Kidney (tissue), 22 donors: ENCODE measurements at places on chromosomes 3 and 15.

DNA sequence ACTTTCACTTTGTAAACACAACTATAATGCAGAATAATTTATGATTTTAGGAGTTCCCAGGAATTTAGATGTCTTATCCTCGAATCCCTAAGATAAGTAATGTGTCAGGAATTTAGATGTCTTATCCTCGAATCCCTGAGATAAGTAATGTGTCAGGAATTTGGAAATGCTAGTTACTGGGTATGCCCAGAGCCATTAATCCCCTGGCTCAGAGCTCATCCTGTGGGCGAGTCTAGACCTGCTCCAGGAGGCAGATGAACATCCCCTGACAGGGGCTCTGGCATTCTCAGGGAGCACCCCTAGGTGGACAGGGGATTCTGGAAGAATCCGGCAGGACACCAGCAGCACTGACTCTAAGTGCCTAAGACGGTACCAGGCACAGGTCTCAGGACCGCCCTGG is 163.3 kb downstream of the ARRDC4 start:
- DNase-seq = no peak
- no peak overlapping the region for H3K4me3 ChIP-seq
- H3K4me1 ChIP-seq = no peaks in the 10 kb centered on the region
- H3K36me3 ChIP-seq = no peaks in the 10 kb centered on the region
- no peaks in the 10 kb centered on the region for H3K27me3 ChIP-seq

DNA sequence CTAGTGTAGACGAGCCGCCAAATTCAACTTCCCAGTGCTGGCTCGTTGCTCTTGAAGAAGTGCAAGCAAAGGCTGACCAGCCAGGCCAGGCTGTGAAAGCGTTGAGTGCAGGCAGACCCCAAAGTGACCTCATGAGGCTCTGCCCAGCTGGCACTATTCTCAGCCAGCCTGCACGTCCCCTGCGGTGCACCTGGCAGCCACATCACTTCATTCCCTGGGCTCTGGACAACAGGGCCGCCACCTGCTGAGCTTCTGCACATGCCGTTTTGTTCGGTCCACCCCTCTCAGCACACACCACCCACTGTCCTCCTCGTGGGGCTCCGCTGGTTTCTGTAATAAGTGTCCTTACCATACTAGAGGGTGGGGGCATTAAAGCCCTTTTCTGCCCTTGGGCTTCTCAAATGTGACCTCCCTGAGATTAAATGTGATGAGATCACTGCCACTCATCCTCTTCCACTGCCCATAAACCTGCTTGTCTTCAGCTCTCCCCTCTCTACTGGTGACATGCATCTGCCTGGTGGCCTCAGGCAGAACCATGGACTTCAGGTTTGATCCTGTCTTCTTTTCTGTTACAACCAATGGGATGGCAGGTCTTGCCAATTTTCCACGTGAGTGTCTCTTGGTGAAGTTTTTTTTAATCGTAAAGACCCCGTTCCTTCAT is 6.1 kb downstream of the RASGRF1 start:
- peaks cover 13% of the 10 kb centered on the region for H3K27me3 ChIP-seq
- DNase-seq = no peak
- H3K4me3 ChIP-seq = no peak overlapping the region
- H3K4me1 ChIP-seq = no peaks in the 10 kb centered on the region
- no peak overlapping the region for H3K27ac ChIP-seq

DNA sequence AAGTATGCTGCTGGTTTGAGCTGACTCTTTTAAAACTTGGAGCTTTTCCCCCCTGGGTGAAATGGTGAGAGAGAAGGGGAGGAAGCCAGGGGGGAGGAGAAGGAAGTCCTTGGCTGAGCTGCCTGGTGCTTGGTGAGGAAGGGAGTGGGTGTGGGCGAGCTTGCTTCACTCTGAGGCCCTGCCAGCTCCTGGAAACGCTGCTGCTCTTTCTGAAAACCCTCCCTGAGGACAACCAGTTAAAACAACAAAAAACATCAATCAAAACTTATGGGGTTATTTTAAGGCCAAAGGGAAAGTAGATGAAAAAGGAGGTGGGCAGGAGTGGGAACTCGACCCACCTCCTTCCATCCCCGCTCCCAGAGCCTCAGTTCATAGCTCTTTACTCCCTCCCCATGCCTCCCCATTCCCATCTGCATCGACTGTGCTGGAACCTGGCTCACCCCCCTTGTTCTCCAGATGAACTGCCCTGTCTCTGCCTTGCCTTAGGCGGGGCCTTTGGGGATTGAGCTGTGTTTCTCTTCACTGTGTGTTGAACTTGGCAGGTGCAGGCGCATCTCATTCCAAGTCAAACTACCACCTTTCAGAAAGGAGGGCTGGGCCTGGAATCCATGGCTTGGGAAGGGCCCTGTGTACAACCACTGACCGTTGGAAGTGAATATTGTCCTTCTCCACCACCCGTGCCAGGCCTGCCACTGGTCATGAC is 166.1 kb downstream of the ZNF621 start:
- no peak overlapping the region for H3K4me3 ChIP-seq
- H3K4me1 ChIP-seq = peaks cover 8% of the 10 kb centered on the region
- H3K27ac ChIP-seq = no peak overlapping the region
- H3K27me3 ChIP-seq = no peaks in the 10 kb centered on the region

GRCh38 chr3:170563712-170564423 is 22.0 kb downstream of the SLC7A14 start:
- no peak overlapping the region for H3K4me3 ChIP-seq
- no peak overlapping the region for H3K27ac ChIP-seq
- H3K36me3 ChIP-seq = no peaks in the 10 kb centered on the region

DNA sequence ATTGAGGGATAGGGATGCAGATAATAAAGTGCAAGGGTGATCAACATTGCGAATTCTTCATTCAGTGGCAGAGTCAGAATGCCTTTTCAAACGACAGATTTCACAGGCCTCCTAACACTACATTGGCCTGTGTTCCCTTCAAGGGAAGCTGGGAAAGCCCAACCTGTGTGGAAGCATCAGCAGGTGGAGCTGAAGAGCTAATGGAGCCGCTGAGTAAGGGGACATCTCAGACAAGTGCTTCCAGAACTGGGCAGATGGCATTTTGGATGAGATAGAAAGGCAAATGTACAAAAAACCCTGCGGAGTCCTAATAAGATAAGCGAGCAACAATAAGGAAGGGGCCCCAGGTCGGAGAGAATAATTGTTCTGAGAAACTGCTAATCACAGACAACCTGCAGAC is 8.5 kb upstream of the SLC24A5 start:
- H3K27ac ChIP-seq = no peak overlapping the region
- no peaks in the 10 kb centered on the region for H3K36me3 ChIP-seq
- H3K27me3 ChIP-seq = no peaks in the 10 kb centered on the region

- no peaks in the 10 kb centered on the region for H3K27me3 ChIP-seq
- H3K4me3 ChIP-seq = no peak overlapping the region
- DNase-seq = no peak
- H3K36me3 ChIP-seq = no peaks in the 10 kb centered on the region
- H3K27ac ChIP-seq = no peak overlapping the region
These were observed 12.1 kb upstream of the SKOR1 start for GRCh38 chr15:67813104-67813634.

- H3K4me3 ChIP-seq = peak overlapping the region; percentile 44
- no peak for DNase-seq
- H3K4me1 ChIP-seq = no peaks in the 10 kb centered on the region
- no peaks in the 10 kb centered on the region for H3K36me3 ChIP-seq
- H3K27me3 ChIP-seq = no peaks in the 10 kb centered on the region
These were observed 203.0 kb downstream of the ABHD5 start for GRCh38 chr3:43893727-43894126.

- no peaks in the 10 kb centered on the region for H3K27me3 ChIP-seq
- H3K36me3 ChIP-seq = no peaks in the 10 kb centered on the region
- no peak for DNase-seq
- no peak overlapping the region for H3K4me3 ChIP-seq
- no peaks in the 10 kb centered on the region for H3K4me1 ChIP-seq
These were observed 77.2 kb downstream of the CEMIP start for GRCh38 chr15:80856400-80856799.

DNA sequence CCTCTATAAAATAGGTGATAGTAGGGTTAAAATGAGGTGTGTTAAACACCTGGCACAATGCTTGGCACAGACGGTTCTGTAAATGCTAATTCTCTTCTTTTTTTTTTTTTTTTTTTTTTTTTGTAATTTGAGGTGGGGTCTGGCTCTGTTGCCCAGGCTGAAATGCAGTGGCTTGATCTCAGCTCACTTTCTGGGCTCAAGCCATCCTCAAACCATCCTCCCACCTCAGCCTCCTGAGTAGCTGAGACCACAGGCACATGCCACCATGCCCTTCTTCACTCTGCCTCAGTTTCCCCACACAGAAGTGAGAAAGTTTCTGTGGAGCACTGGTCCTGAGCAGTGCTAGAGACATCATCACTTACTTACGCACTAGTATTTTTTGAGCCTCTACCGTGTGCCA is 57.4 kb downstream of the SLC6A6 start:
- H3K36me3 ChIP-seq = peaks cover 3% of the 10 kb centered on the region
- H3K27ac ChIP-seq = no peak overlapping the region
- H3K4me3 ChIP-seq = no peak overlapping the region
- peaks cover 38% of the 10 kb centered on the region for H3K4me1 ChIP-seq

DNA sequence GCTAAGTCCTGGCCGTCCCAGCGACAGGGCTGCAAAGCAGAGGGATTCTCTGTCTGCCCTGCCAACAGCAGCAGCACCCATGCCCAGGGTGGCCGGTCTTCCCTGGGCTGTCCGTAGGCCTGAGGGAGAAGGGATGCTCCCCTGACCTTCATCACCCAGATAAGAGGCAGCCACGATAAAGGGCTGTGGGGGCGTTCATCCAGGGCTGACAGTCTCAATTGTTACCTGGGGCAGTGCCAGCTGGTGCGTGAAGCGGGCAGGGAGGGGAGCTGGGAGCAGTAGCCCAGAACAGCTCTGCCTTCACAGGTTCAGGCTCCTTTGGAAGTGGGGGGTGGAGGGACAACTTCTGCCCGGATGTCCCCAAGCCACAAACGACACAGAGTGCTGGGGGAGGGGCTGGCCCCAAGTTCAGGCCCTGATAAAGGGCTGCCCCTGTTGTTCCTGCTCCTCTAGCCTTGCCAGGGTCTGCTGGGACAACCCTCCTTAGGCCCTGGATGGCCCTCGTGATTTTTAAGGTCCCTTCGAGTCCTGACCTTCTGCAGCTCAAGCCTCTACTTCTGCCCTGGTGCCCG is 94.7 kb downstream of the RAB11A start:
- peak; percentile 49 for DNase-seq
- H3K4me3 ChIP-seq = no peak overlapping the region
- no peaks in the 10 kb centered on the region for H3K27me3 ChIP-seq
- H3K36me3 ChIP-seq = no peaks in the 10 kb centered on the region
- no peak overlapping the region for H3K27ac ChIP-seq

DNA sequence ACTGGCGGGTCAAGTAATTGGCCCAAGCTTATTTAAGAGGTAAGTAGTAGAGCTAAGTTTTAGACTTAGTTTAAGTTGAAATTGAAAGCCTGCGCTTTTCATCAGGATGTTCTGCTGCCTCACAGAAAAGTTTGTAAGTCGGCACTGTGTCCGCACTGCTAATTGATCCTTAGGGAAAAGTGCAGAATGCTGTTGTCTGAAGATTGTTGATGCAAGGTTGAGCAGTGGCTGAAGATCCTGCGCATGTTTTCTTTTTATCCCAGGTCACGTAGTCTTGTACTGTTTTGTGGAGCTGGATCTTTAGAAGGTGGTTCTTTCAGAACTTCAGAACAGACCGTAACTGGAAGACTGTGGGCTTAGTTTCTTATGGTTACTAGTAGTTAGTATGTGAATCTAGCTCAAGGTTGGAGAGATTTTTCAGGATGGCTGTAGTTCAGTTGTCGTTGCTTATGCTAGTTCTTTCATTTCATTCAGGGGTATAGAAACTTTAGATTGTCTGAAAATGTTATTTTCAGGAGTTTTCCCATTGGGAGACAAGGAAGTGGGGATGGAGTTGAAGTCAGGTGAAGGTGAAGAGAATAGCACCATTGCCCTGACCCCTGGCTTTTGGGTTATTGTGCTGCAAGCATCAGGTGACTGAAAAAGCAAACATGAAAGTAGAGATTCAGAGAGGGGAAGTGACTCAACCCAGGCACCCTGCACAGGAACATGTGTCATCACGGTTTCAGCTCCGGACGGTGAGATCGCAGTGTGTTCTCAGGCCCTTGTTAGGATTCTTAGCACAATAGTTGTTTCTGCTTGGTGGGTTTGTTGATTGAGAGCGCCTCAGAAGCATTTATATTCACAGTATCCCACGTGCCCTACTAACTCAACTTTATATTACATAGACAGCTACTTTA is 32.8 kb downstream of the AKAP13 start:
- peaks cover 15% of the 10 kb centered on the region for H3K4me1 ChIP-seq
- no peaks in the 10 kb centered on the region for H3K36me3 ChIP-seq
- no peak overlapping the region for H3K27ac ChIP-seq
- no peaks in the 10 kb centered on the region for H3K27me3 ChIP-seq

- DNase-seq = no peak
- no peak overlapping the region for H3K27ac ChIP-seq
- H3K4me3 ChIP-seq = no peak overlapping the region
- H3K27me3 ChIP-seq = no peaks in the 10 kb centered on the region
- H3K4me1 ChIP-seq = no peaks in the 10 kb centered on the region
- H3K36me3 ChIP-seq = no peaks in the 10 kb centered on the region
These were observed 85.6 kb downstream of the RPL22L1 start for GRCh38 chr3:170784406-170784805.

GRCh38 chr3:78742041-78742440 is 1025.8 kb downstream of the ROBO1 start:
- no peak for DNase-seq
- H3K4me1 ChIP-seq = no peaks in the 10 kb centered on the region
- no peaks in the 10 kb centered on the region for H3K36me3 ChIP-seq
- no peaks in the 10 kb centered on the region for H3K27me3 ChIP-seq

DNA sequence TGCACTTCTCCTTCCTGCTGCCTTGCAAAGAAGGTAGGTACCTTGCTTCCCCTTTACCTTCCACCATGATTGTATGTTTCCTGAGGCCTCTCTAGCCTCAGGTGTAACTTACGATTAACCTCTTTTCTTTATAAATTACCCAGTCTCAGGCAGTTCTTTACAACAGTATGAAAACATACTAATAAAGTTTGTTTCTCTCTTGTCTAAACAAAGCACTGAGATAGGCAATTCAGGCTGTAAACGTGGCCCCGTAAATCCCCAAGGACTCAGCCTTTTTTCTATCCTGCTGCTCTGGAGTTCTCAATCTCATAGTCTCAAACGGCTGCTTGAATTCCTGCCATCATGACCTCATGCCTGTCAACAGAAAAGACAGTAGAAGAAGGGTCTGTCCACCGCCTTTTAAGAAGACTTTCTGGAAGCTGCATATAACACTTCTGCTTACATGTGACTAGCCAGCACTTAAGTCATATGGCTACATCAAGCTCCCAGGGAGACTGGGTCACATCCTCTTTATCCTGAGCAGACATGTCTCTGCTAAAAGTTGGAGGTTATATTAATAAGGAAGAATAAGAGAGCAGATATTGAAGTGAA is 257.8 kb downstream of the EBLN2 start:
- H3K4me3 ChIP-seq = no peak overlapping the region
- H3K36me3 ChIP-seq = no peaks in the 10 kb centered on the region
- no peaks in the 10 kb centered on the region for H3K4me1 ChIP-seq
- no peak for DNase-seq

DNA sequence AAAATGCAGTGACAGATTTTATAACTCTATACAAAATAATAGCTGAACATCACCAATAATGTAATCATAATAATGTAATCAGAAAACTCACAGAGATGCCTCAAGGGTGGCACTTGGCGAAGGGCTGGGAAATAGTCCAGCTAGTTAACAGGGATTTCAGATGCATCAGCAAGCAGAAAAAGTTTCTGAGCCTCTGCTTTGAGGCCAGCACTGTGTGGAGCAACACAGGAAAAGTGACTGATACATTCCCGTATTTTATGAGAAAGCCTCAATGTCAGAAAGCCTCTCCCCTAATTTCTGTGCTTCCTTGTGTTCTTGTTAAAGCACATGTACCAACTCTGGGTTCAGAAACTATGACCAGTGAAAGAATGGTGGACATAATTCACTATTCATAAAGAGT is 304.8 kb downstream of the VPS13C start:
- H3K4me3 ChIP-seq = no peak overlapping the region
- H3K27me3 ChIP-seq = no peaks in the 10 kb centered on the region
- DNase-seq = no peak
- no peaks in the 10 kb centered on the region for H3K4me1 ChIP-seq
